CD4-positive, alpha-beta memory T cell (primary cell): ENCODE measurements at places on chromosomes 3 and 15. TPM values are rescaled to one million over a fixed set of nuclear protein-coding genes. Genes with fewer than 3 reads are reported as not detected.
A peak's percentile ranks its signal among the peaks of the same experiment; 100 is the strongest.

DNA sequence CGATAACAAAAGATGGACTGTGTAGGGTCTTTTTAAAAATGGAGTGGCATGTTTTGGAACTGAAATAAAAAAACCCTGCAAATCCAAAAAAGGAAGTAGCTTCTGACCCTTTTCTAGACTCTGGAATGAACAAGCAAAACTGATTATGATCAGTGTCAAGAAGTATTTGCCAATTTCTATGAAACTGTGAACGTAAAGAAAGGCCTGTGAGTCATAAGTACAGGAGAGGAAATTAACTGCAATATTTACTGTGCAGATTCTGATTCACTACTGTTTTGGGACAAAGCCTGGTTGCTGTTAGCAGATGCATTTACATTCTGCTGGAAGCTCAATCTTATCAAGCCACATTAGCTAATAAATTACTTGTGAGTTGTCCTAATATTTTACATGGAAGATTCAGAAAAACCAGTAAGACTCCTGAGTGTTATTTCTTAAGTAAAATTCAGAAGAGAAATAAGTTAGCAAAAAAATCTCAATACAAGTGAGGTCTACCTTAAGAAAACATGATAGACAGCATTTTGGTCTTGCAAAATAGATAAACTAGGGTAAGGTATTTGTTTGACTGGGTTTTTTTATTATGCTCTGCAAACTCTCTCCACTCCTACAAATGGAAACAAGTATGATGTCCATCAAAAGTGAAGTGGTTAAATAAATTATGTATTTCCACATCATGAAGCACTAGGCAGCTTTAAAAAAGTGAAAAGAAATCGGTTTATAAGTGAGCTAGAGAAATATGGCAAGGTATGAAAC, 90.2 kb upstream of the LMOD3 start:
- no peak for DNase-seq
- no peak overlapping the region for H3K4me3 ChIP-seq
- H3K27me3 ChIP-seq: no peaks in the 10 kb centered on the region
- peaks cover 7% of the 10 kb centered on the region for H3K4me1 ChIP-seq
- no peak overlapping the region for H3K27ac ChIP-seq

DNA sequence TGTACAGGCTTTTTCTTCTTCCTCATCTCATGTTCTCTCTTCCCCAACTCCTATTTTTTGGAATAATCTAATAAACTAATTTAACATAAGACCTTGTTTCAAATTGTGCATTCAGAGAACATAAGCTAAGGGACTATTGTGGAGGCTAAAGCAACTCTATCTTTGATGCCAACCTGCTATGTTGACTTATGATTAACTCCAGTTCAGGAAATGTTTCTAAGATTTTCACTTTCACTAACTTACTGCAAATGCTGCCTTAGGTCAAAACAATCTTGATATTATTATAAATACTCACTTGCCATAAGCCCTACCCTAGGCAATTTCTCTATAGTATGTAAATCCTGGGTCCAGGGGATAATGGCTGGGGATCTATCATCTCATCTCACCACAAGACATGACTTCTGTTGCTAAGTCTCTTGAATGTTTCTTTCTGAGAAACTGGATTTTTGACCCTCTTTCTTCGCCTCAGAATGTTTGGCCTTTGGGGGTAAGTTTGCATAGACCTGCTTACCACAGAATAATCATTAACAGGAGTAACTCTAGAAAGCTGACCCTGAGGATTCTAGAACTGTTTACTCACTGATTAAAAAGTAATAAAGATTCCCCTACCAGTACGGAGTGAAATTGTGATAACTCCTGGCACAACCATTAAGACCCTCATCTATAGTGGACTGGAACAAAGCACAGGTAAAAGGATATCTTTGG, 768.1 kb downstream of the GBE1 start:
- no peak overlapping the region for H3K27ac ChIP-seq
- H3K36me3 ChIP-seq: no peaks in the 10 kb centered on the region
- DNase-seq: no peak
- no peaks in the 10 kb centered on the region for H3K4me1 ChIP-seq
- H3K4me3 ChIP-seq: no peak overlapping the region

- no peaks in the 10 kb centered on the region for H3K36me3 ChIP-seq
- no peak for DNase-seq
- no peaks in the 10 kb centered on the region for H3K4me1 ChIP-seq
- H3K4me3 ChIP-seq: no peak overlapping the region
These were observed 95.4 kb upstream of the AGBL1 start for GRCh38 chr15:85984241-85984640.

DNA sequence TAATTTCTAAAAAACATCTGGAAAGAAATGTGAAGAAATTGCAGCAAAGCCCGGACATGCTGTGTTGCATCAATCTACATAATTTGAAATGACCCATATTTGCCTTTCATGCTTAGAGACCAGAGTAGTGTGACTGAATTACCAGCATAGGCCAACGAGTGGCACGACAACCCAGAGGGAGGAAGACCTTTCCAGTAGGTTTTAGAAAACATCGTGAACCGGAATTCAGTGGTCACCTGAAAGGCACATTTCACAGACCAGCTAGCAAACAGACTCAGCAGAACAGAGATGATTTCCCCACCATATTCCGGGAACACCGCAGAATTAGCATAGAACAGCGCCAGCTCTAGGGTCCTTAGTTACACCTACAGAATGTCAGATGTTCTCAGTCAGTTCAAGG, 620.0 kb upstream of the ZNF385D start:
- no peaks in the 10 kb centered on the region for H3K27me3 ChIP-seq
- H3K4me1 ChIP-seq: no peaks in the 10 kb centered on the region
- no peak overlapping the region for H3K27ac ChIP-seq

- no peak overlapping the region for H3K4me3 ChIP-seq
- no peaks in the 10 kb centered on the region for H3K27me3 ChIP-seq
- no peaks in the 10 kb centered on the region for H3K4me1 ChIP-seq
- H3K36me3 ChIP-seq: no peaks in the 10 kb centered on the region
These were observed 25.5 kb downstream of the CHRD start for GRCh38 chr3:184405075-184406030.

- no peak overlapping the region for H3K27ac ChIP-seq
- H3K27me3 ChIP-seq: no peaks in the 10 kb centered on the region
- DNase-seq: no peak
- H3K4me1 ChIP-seq: no peaks in the 10 kb centered on the region
- no peaks in the 10 kb centered on the region for H3K36me3 ChIP-seq
These were observed 16.4 kb downstream of the UBE2E2 start for GRCh38 chr3:23219552-23219951.

GRCh38 chr15:78734451-78735064, 76.7 kb downstream of the ADAMTS7 start:
- no peaks in the 10 kb centered on the region for H3K27me3 ChIP-seq
- no peaks in the 10 kb centered on the region for H3K4me1 ChIP-seq
- no peaks in the 10 kb centered on the region for H3K36me3 ChIP-seq
- DNase-seq: no peak
- no peak overlapping the region for H3K27ac ChIP-seq
- H3K4me3 ChIP-seq: no peak overlapping the region

DNA sequence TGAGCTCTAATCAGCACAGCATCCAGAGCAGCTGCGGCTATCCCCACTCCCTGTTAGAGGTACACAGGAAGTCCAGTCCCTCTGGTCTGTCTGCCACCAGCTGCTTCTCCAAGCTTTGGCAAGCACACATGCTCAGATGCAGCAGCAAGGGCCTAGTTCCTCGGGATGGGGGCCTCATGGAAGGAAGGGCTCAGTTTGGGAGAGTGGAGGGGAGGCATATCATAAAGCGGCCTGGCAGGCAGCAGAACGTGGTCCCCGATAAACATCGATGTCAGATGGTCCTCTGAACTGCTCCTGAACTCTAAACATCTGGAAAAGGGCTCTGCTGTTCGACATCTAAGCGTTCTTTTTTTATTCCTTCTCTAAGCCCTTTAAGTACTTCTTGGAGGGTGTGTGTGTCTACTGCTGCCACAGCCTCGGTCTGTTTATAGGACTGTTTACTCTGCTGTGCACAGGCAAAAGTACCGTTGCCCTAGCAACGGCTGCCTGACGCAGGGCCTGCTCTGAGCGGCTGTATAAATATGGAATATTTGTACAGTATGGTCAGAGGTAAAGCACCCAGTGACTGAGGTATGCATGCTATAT, 74.6 kb downstream of the PRICKLE2 start:
- no peak overlapping the region for H3K4me3 ChIP-seq
- H3K27me3 ChIP-seq: no peaks in the 10 kb centered on the region
- no peaks in the 10 kb centered on the region for H3K36me3 ChIP-seq
- no peaks in the 10 kb centered on the region for H3K4me1 ChIP-seq

DNA sequence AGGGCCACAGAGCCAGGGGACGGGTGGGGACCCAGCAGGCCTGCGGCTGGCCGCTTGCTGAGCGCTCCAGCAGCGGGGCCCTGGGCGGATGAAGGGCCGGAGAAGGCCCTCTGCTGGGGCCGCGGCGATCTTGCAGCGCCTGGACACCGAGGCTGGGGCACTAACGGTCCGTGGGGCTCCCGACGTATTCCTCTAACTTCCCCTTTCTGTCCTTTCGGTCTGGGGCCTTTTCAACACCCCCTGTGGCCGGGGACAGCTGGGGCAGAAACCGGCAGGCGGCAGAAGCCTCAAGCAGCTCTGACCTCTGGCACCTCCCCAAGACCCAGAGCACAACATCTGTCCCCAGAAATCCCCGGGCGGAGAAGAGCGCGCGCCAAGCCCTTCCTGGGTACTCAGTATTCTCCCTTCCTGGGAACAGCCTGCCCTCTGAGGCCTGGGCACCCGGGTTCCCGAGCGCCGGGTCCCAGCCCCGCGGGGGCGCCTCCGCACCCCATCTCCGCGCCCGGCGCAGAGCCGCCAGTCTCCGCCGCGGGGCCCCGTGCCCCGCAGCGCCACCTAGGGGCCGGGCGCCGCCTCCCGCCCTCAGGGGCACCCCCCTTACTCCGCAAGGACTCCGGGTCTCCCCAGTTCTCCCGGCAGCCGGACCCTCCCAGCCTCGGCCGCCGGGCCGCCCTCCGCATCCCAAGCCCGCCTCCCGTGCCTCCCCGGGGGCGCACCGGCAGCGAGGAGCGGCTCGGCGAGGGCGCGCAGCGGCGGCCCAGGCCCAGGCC, 582 bp upstream of the SLCO3A1 start:
- H3K27me3 ChIP-seq: no peaks in the 10 kb centered on the region
- H3K36me3 ChIP-seq: no peaks in the 10 kb centered on the region
- DNase-seq: peak; percentile 78
- peaks cover 69% of the 10 kb centered on the region for H3K4me1 ChIP-seq

DNA sequence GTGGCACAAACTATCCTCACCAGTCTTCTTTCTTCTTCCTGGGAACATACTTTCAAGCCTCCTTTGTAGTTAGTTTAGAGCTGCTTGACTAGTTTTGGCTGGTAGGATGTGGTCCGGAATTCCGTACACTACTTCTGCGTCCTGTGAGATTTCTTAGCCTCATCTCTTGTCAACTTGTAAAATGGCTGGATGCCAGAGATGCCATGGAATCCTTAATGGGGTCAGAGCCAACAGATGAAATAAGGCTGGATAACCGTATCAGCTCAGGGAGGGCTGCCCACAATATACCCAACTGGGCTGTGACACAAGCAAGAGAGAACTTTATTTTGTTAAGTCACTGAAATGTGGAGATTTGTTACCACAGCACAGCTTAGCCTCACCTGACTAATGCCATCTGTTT, 466.9 kb upstream of the MDFIC2 start:
- no peak overlapping the region for H3K4me3 ChIP-seq
- no peak for DNase-seq
- H3K36me3 ChIP-seq: no peaks in the 10 kb centered on the region

- no peak overlapping the region for H3K27ac ChIP-seq
- no peaks in the 10 kb centered on the region for H3K36me3 ChIP-seq
These were observed 16.4 kb upstream of the SLC35G2 start for GRCh38 chr3:136802481-136802996.

DNA sequence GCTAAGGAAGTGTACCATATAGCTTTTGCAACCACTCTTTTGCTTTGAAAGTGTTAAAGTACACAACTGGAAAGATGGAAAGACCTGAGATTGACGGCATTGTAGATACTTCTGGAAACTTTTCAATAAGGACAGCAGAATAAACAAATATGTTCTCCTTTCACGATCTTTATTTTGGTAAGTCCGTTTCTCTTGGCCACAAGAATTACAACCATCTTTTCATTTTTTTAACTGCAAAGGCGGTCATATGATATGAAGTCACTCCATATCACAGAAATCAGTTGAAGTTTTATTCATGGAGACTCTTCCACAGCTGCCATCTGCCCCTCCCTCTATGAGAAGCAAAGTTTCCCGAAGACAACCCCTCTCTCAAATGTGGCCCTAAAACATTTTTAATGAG, 303.4 kb upstream of the ICE2 start:
- no peak for DNase-seq
- no peaks in the 10 kb centered on the region for H3K27me3 ChIP-seq
- H3K4me1 ChIP-seq: peaks cover 48% of the 10 kb centered on the region

GRCh38 chr3:196969134-196969659, 564 bp upstream of the PIGZ start:
- no peaks in the 10 kb centered on the region for H3K36me3 ChIP-seq
- peak overlapping the region; percentile 4 for H3K27ac ChIP-seq
- H3K4me1 ChIP-seq: peaks cover 8% of the 10 kb centered on the region
- H3K4me3 ChIP-seq: no peak overlapping the region

DNA sequence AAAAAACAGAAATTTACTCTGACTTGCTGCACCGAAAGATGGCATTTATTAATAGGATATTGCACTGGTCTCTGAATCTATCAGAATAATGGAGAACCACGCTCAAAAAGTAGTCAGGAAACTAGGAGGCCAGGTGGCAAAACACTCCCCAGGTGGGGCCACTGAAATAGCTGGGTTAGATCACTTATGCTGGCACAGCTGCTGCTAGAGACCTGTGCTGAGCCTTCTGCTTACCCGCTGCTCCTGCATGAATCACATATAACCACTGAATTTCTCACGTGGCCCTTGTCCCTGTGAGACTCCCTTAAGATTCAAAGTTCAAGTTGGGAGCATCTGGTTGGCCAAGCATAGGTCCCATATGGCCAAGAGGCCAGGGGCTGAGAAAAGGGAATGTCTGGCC, 66.0 kb upstream of the OXTR start:
- no peak overlapping the region for H3K4me3 ChIP-seq
- no peaks in the 10 kb centered on the region for H3K27me3 ChIP-seq
- H3K27ac ChIP-seq: no peak overlapping the region
- no peak for DNase-seq
- H3K36me3 ChIP-seq: no peaks in the 10 kb centered on the region

DNA sequence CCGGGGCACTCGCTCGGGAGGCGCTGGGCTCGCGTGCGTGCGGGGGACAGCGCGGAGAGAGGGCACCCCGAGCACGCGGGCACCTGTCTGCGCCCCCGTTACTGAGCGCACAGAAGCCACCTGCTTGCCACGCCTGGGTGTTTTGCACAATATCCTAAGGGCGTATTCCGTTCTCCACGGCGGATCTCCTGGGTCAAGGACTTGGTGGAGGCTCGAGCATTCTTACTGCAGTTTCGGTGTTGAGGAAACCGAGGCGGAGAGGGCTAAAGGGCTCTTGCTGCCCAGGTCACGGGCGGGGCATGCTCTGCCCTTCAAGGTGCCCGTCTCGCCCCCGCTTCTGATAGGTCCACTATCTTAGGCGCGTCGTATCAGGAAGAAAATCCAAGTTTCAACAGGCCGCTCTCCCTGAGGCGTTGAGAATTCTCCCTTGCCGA, 526 bp downstream of the GPD1L start:
- peaks cover 39% of the 10 kb centered on the region for H3K4me1 ChIP-seq
- no peaks in the 10 kb centered on the region for H3K36me3 ChIP-seq
- H3K27me3 ChIP-seq: no peaks in the 10 kb centered on the region
- peak overlapping the region; percentile 12 for H3K4me3 ChIP-seq
- H3K27ac ChIP-seq: peak overlapping the region; percentile 61
- DNase-seq: no peak

Gene TRH
- not detected for total RNA-seq

Gene TGM5
- total RNA-seq: not detected

Gene REC114
- total RNA-seq: not detected

Gene COMMD4
- 33.9 TPM for total RNA-seq

Gene KCNAB1
- total RNA-seq: not detected

Gene SAMMSON
- total RNA-seq: not detected

Gene HYAL1
- 0.50 TPM for total RNA-seq

Gene MST1
- 10.2 TPM for total RNA-seq
